Nucleus accumbens (tissue), 56 donors: ENCODE measurements at places on chromosomes 13 and 19.
A peak's percentile ranks its signal among the peaks of the same experiment; 100 is the strongest.

GRCh38 chr13:30727491-30728355, 7.6 kb upstream of the ALOX5AP start:
- DNase-seq, result no peak

GRCh38 chr13:71820699-71821098, 46.3 kb downstream of the DACH1 start:
- DNase-seq, result no peak

DNA sequence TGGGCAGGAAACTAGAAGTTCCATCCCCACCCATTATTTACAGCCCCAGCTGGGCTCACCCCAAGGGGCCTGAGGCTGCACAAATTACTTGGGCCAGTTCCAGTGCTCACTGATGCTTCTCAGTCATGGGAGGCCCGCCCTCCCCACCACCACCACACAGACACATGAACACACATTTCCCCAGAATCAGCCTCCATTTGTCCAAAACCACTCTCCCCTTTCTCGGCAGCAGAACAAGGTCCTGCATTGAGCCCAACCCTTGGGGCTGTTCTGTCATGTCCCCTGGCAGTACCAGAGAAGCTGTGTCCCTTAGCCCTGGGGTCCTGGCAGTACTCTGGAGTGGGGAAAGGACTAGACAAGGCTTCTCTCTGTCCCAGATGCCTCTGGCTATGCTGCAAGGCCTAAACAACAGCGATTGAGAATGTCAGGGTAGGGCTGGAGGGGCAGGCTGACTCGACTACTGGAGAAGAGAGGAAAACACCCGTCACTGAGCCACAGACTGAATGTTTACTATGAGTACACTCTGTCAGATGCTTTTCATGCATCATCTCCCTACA, 21.8 kb downstream of the SAMD4B start:
- DNase-seq, result peak; percentile 14

- no peak for DNase-seq
These were observed 4.8 kb downstream of the TTYH1 start for GRCh38 chr19:54420068-54420382.

- no peak for DNase-seq
These were observed 7.6 kb downstream of the ZNF574 start for GRCh38 chr19:42083537-42083936.

- DNase-seq, result no peak
These were observed 5.9 kb downstream of the LRRC4B start for GRCh38 chr19:50562329-50562728.

DNA sequence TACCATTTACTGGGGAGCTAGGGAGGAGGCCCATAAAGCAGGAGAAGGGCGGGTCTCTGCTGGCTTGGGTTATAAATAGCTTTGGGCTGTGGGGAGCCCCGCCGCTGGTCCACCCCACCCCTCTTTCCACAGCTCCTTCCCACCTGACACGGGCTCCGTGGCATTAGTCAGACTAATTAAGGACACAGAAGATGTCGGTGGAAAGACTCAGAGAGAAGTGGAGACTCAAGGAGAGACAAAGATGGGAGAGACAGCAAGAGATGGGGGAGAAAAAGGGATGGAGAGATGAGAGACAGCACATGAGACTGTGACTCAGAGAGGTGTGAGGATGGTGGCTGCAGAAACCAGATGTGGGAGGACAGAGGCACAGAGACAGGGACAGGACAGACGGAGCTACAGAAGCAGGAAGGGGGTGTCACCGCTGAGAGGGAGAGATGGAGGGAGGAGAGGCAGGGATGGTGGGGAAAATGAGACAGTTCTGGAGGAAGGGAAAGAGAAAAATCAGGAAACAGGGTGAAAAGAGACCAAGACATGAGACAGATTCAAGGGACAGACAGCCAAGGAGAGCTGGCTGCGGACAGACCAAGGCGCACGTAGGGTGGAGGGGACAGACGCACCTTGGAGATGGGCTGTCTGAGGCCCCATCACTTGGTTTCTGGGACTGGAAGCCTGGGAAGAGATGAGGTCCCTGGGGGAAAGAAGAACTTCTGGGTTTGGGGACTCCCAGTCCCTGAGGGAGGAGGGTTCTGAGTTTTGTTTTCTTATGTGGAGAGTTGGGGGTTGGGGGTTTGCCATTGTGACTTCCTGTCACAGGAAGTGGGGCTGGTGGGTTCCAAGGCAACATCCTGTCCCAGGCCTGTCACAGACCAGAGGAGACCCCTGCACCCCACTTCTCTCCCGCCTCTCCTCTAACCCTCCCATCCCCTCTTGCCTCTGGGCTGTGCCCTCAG, 4.1 kb downstream of the ARHGEF1 start:
- DNase-seq, result no peak

DNA sequence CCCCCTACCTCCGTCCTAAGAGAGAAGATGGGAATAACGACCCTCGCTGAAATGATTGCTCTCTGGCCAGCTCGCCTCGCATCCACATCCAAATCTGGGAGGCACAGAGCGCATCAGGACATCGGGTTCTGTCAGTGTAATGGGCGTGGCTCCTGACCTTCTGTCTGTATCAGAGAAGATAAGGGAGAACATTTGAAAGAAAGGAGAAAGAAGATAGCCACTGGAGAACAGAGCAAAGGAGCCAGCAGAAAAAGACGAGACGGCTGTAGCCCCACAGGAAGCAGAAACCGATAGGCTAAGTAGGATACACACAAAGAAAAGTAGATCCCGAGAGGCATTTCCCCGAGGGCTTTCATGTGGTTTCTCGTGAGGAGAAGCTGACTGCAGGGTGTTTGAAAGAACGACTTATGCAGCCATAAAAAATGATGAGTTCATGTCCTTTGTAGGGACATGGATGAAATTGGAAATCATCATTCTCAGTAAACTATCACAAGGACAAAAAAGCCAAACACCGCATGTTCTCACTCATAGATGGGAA, 14.0 kb upstream of the GJB2 start:
- no peak for DNase-seq

DNA sequence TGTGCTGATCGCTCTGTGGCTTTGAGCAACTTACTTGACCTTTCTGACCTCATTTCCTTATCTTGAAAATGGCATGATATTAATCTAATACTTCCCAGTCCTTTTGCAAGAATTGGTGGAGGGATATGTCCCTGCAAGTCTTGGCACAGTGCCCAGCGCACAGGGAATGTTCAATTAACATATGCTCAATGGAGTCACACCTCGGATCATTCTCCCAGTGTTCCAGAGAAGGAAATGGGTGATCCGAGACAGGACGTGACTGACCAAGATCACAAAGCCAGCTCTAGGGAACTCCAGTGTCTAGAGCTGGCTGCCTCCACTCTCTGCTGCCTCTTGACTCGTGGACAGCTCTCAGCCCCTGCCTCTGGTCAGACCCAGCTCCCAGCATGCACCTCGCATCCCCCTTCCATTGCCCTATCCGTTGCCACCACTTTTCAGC, 3.6 kb downstream of the CDC42EP5 start:
- no peak for DNase-seq

DNA sequence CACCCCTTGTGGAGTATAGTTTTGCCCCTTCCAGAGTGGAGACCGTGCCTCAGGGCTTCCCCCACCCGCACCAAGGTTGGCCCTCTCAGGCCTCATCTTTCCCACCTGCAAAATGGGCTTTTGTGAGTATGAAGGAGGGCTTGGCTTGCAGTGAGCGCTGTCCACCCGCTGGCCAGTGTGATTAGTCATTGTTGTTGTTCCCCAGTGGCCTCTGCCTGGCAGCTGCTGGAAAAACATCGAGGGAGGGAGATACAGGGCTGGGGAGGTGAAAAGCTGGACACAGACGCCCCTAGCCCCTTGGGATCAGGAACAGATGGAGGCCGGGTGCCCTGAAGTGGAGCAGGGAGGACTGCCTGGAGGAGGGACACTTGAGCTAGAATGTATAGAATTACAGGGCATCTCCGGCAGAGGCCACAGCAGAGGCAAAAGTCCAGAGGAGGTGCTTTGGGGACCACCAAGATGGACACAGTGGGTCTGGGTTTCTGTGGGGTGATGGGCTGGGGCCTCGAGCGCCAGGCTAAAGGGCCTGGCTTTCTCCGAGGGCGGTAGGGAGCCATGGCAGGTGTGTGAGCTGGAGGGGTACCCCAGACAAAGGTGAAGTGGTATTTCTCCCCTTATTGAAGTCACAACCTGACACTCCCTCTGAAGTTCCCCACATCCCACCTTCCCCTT, 3.9 kb upstream of the IL12RB1 start:
- DNase-seq, result peak; percentile 13

GRCh38 chr19:46596008-46596407, 5.1 kb upstream of the CALM3 start:
- no peak for DNase-seq

GRCh38 chr19:39365531-39365930, 23.3 kb downstream of the SAMD4B start:
- DNase-seq, result no peak
